ENCODE measurements at places on chromosomes 1 and 21. TPM values are rescaled to one million over a fixed set of nuclear protein-coding genes. Genes with fewer than 3 reads are reported as not detected.
A peak's percentile ranks its signal among the peaks of the same experiment; 100 is the strongest.

- DNase-seq = no peak
Observed at GRCh38 chr1:54380290-54380882, 25.8 kb downstream of the SSBP3 start.

DNA sequence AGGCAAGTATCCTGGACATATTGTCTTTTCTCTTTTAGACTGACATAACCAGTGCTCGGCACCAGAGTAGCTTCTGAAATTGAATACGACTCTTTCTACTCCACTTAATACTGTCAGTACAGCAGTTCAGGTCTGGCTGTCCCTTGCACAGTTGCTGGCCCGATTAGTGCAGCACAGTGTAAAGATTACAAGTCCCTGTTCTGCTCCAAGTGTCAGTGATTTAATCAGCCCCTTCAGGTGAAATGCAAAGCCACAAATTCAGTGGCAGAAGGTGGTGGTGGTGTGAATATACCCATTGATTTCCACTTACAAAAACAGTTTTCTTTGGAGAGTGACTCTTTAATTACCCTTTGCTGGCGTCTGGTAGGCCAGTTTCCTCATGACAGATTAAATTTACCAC, 545.4 kb downstream of the ADGRL2 start:
- DNase-seq = no peak

GRCh38 chr1:9230869-9231533, 3.6 kb upstream of the H6PD start:
- peak; percentile 28 for DNase-seq

Gene DYRK1A
- total RNA-seq = 47.5 TPM

Gene TLCD4
- total RNA-seq = 0.73 TPM

Gene RNF2
- 29.3 TPM for total RNA-seq
